K562 (cell line): ENCODE measurements at places on chromosomes 4 and X. TPM values are rescaled to one million over a fixed set of nuclear protein-coding genes. Genes with fewer than 3 reads are reported as not detected.

Gene P2RY10
- total RNA-seq = 0.13 TPM in 1 of 2 replicates, not detected in the other

DNA sequence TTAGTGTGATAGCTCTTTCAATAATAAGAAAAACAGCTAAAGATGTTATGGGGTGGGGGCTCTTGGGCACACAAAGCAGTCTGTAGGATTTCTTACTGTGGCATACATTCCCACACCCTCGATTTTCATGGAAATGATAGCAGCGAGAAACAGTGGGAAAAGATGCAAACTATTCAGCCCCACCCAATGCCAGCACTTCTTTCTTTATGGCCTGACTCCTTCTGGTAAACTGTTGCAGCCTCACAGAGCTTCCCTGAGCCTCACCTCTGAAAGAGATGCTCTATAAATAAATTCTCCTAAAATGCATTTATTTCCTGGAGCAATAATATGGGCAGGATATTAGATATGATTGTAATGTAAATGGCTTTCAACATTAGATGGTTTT lies 910 bp downstream of the ANK2 start:
- H3K27me3 ChIP-seq = no peaks in the 10 kb centered on the region
- no peak for DNase-seq
- H3K27ac ChIP-seq = no peak overlapping the region
- H3K36me3 ChIP-seq = no peaks in the 10 kb centered on the region

Gene IL3RA
- total RNA-seq = not detected in 2 replicates

Gene SLC2A9
- 0.49 and 0.60 TPM in 2 replicates for total RNA-seq

DNA sequence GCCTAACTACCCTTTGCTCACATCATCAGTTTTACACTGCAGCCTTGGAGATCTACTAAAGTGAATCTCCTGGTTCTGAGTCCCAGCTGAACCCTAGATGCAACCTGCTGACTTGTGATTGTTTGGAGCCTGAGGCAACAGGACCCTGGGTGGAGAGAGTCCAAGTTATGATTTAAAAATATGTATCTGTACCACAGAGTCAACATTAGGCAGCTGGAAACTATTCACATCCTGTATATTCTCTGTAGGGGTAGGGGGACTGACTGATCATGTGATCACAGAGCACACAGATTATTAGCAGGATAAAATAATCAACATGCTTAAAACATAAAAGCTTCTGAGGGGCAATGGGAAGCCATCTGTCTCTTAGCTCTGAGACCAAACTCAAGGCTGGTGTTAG lies 52.1 kb downstream of the CT47B1 start:
- H3K36me3 ChIP-seq = no peaks in the 10 kb centered on the region
- no peak overlapping the region for H3K27ac ChIP-seq
- no peak overlapping the region for H3K4me3 ChIP-seq
- no peaks in the 10 kb centered on the region for H3K27me3 ChIP-seq

GRCh38 chr4:151678048-151678872 lies 82.5 kb downstream of the GATB start:
- H3K27me3 ChIP-seq = no peaks in the 10 kb centered on the region
- H3K36me3 ChIP-seq = peaks cover 3% of the 10 kb centered on the region; the same call in 1 of the 3 replicates
- DNase-seq = no peak
- H3K27ac ChIP-seq = no peak overlapping the region
- H3K4me1 ChIP-seq = peaks cover 4% of the 10 kb centered on the region; the same call in 1 of the 2 replicates
- no peak overlapping the region for H3K4me3 ChIP-seq

- DNase-seq = no peak
- H3K36me3 ChIP-seq = no peaks in the 10 kb centered on the region
- H3K4me1 ChIP-seq = no peaks in the 10 kb centered on the region
- H3K27me3 ChIP-seq = no peaks in the 10 kb centered on the region
Measured at GRCh38 chrX:10677490-10677889, 57.1 kb upstream of the MID1 start.

GRCh38 chr4:145540235-145540634 lies 58.6 kb downstream of the SMAD1 start:
- no peaks in the 10 kb centered on the region for H3K27me3 ChIP-seq
- no peak for DNase-seq
- H3K27ac ChIP-seq = no peak overlapping the region
- no peaks in the 10 kb centered on the region for H3K4me1 ChIP-seq
- no peaks in the 10 kb centered on the region for H3K36me3 ChIP-seq
- no peak overlapping the region for H3K4me3 ChIP-seq

Gene UBA1
- total RNA-seq = 174 TPM in 2 replicates

- H3K27ac ChIP-seq = peak overlapping the region; percentile 80; the same call in 1 of the 3 replicates
- no peak for DNase-seq
- H3K4me3 ChIP-seq = no peak overlapping the region
- H3K4me1 ChIP-seq = peaks cover 72% of the 10 kb centered on the region
- no peaks in the 10 kb centered on the region for H3K27me3 ChIP-seq
Measured at GRCh38 chr4:38670109-38670901, 6.3 kb downstream of the KLF3 start.

DNA sequence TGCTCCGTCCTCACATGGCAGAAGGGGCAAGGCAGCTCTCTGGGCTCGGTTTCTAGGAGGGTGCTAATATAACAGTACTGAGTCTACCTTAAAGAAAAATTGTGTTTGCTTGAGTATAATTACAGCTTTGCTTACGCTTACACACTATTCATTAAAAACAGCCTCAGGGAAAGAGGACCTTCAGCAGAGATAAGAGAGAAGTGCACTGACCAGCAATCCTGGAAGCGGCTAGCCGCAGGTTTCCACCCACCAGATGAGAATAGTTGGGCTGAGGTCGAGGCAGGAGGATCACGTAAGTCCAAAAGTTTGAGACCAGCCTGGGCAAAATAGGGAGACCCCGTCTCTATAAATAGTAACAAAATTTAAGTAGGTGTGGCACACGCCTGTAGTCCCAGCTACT lies 15.2 kb upstream of the MRFAP1 start:
- H3K4me1 ChIP-seq = peaks cover 6% of the 10 kb centered on the region
- H3K27me3 ChIP-seq = no peaks in the 10 kb centered on the region
- H3K27ac ChIP-seq = no peak overlapping the region
- H3K36me3 ChIP-seq = no peaks in the 10 kb centered on the region
- DNase-seq = peak; percentile 31

- no peaks in the 10 kb centered on the region for H3K4me1 ChIP-seq
- H3K27ac ChIP-seq = no peak overlapping the region
- H3K4me3 ChIP-seq = no peak overlapping the region
- no peak for DNase-seq
Measured at GRCh38 chrX:41507919-41508318, 60.8 kb downstream of the NYX start.

DNA sequence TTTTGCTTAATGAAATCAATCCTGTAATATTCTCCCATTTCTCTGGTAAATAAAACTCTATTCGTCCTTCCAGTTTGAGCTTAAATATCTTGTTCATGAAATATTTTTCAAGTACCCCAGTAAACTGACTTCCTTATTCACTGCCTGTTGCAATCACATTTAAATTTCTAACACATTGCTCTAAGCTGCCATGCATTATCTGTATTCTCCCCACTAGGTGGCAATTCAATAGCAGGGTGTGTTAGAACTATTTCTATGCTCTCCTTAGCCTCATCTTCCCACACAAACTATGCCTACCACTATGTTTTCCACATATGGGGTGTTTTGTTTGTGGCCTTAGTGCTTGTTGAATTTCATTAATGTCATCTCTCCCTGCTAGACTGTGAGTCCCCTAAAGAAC lies 377.1 kb upstream of the HS3ST1 start:
- H3K27me3 ChIP-seq = no peaks in the 10 kb centered on the region
- no peaks in the 10 kb centered on the region for H3K4me1 ChIP-seq
- no peak for DNase-seq
- no peak overlapping the region for H3K4me3 ChIP-seq
- no peaks in the 10 kb centered on the region for H3K36me3 ChIP-seq
- no peak overlapping the region for H3K27ac ChIP-seq

- H3K4me3 ChIP-seq = no peak overlapping the region
- DNase-seq = no peak
- no peak overlapping the region for H3K27ac ChIP-seq
- no peaks in the 10 kb centered on the region for H3K4me1 ChIP-seq
- no peaks in the 10 kb centered on the region for H3K36me3 ChIP-seq
Measured at GRCh38 chr4:88097301-88097700, 61.1 kb downstream of the ABCG2 start.

- H3K36me3 ChIP-seq = peaks cover 21% of the 10 kb centered on the region
Measured at GRCh38 chr4:110197529-110198042, 829 bp downstream of the ELOVL6 start.

DNA sequence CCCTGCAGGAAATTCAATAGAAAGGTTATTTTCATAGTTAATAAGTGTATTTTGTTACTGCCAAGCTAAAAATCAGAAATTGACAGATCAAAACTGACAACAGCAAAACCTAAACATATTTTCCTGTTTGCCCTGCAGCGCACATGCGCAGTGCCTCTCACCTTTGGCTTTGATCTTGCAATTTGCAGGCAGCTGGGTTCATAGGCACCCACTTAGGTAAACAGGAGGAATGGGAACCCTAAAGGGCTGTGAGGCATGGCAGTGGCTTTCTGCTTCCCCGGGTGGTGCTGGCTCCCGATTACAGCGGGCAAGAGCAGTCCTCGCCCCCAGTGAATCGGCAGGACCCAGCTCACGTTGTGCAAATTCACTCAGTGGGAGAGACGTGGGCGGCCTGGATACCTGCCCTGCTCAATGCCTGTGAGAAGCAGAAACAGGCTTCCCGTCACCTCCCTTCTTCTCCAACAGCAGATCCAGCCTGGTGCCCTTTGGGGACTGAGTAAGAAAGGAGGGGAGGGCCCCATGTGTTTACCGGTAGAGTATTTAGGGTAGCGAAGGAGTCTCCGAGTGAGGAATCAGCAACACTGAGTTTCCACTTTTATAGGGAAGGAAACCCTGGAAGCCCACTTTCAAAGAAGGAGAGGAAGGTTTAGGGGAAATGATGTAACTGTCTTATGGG lies 25.7 kb downstream of the CCKAR start:
- no peak overlapping the region for H3K27ac ChIP-seq

DNA sequence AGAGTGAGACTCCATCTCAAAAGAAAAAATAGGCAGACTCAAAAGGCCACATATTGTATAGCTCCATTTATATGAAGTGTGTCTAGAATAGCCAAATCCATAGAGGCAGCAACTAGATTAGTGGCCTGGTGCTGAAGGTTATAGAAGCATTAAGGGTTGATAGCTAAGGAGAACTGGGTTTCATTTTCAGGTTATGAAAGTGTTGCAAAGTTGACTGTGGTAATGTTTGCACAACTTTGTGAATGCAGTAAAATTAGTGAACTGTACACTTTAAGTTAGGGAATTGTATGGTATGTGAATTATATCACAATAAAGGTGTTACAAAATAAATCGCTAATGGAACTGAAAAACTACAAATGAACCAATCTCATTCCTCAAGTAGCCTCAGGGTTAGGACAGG lies 28.3 kb downstream of the TXLNG start:
- no peak overlapping the region for H3K27ac ChIP-seq
- peaks cover 49% of the 10 kb centered on the region; the same call in 2 of the 3 replicates for H3K36me3 ChIP-seq
- no peaks in the 10 kb centered on the region; the same call in 1 of the 2 replicates for H3K4me1 ChIP-seq
- H3K4me3 ChIP-seq = no peak overlapping the region
- no peak for DNase-seq

GRCh38 chrX:128436397-128437103 lies 384.3 kb upstream of the ACTRT1 start:
- no peaks in the 10 kb centered on the region for H3K36me3 ChIP-seq
- no peaks in the 10 kb centered on the region for H3K4me1 ChIP-seq
- H3K4me3 ChIP-seq = no peak overlapping the region
- DNase-seq = no peak

DNA sequence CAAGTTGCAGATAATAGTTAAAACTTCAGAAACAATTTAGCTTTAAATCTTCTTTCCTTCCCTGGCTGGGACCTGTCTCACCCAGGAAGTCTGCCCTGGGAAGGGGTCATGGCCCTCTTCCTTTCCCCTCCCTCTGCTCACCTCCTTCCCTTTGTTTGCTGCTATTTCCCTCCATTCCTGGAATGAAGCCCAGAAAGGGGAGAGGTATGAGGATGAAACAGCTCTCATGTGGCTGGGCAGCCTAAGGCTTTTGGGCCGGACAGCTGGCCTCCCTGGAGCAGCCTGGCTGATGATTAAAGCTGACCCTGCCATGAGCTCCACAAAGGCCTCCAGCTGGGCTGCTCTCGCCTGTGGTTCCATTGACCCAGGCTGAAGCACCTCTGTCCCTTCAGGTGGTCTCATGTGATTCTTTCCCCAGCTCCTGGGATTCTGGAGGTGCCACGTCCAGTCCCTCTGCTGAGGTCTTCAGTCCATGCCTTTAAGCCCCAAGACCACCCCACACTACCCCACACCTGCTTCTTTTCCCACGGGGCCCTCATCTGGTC lies 202.1 kb downstream of the PTTG2 start:
- no peaks in the 10 kb centered on the region for H3K27me3 ChIP-seq
- DNase-seq = no peak
- H3K27ac ChIP-seq = no peak overlapping the region
- no peak overlapping the region for H3K4me3 ChIP-seq
- no peaks in the 10 kb centered on the region for H3K36me3 ChIP-seq
